Stimulated activated CD4-positive, alpha-beta T cell treated with anti-CD3 and anti-CD28 coated beads, Interleukin-1b, Interleukin-23, amount 100 ng/mL, for 48 hours (primary cell): ENCODE measurements at places on chromosomes 16 and 17.
A peak's percentile ranks its signal among the peaks of the same experiment; 100 is the strongest.

GRCh38 chr16:58435779-58436178 lies 43.5 kb downstream of the GINS3 start:
- DNase-seq, result no peak

DNA sequence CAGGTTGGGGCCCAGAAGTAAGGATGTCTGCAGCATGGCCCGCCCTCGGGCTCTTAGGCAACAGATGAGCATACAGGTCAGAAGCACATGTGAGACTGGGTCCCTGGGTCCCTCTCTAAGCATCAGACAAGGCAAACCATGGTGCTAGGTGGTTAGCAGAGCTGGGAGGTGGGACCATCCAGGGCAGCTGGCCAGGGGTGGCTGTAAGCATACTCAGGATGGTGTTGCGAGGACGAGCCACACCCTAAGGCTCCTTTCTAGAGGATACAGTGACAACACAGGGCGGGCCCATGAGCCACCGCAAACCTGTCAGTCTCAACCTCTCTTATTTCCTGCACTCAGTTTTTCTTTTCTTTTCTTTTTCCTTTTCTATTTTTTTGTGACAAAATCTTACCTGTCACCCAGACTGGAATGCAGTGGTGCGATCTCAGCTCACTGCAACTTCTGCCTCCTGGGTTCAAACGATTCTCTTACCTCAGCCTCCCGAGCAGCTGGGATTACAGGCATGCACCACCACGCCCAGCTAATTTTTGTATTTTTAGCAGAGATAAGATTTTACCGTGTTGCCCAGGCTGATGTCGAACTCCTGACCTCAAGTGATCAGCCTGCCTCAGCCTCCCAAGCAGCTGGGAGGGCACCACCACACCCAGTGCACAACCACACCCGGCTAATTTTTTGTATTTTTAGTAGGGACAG lies 3.6 kb downstream of the FA2H start:
- DNase-seq, result no peak

GRCh38 chr17:80485846-80486245 lies 9.4 kb upstream of the NPTX1 start:
- DNase-seq, result no peak

DNA sequence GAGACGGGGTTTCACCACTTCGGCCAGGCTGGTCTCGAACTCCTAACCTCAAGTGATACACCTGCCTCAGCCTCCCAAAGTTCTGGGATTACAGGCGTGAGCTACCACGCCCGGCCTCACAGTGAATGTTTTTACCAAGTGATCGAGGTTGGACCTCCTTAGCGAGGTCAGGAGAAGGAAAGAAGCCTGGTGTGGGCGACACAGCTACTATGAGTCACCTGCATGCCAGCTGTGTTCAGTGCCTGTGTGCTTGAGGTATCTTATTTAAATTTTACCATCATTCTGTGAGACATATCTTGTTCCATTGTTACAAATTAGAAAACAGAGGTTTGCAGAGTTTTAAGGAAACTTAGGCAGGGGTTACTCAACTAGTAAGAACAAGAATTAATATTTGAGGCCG lies 174.8 kb upstream of the DYNLRB2 start:
- DNase-seq, result no peak

- DNase-seq, result no peak
Measured at GRCh38 chr16:67245674-67246080, 1.6 kb downstream of the FHOD1 start.

- no peak for DNase-seq
Measured at GRCh38 chr17:1090465-1091189, 89.2 kb downstream of the ABR start.

DNA sequence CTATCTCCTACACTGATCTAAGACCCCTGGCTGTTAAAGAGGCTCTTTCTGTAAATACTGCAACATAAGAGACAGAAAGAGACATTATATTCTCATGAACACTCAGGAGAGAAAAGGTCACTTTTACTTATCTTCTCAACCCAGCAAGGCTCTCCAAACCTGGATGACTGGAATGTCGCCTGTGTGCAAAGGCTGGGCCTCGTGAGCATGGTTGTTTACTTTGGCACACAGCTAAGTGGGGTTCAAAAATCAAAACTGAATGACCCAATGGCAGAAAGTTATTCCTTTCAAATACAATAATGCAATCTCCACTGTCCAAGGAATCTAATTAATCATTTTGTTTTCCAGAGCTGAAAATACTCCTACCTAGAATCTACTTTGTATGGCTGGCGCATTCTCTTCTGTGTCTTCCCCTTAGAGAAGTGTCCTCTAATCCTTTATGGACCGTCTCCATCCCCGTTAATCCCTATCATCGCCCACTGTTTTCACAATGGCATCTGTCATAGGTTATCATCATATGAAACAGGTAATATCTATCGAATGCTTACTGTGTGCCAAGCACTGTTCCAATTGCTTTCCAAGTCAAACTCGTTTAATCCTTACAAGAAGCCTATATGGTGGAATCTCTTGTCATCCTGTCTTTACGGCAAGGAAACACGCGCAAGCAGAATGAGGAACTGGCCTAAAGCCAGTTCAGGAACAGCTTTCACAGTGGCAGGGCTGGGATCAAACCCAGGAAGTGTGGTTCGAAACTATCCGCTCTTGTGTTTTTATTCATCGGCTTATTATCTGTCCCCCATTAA lies 1.3 kb downstream of the SLX4 start:
- DNase-seq, result no peak

- DNase-seq, result no peak
Measured at GRCh38 chr16:13130586-13130985, 229.2 kb downstream of the SHISA9 start.

DNA sequence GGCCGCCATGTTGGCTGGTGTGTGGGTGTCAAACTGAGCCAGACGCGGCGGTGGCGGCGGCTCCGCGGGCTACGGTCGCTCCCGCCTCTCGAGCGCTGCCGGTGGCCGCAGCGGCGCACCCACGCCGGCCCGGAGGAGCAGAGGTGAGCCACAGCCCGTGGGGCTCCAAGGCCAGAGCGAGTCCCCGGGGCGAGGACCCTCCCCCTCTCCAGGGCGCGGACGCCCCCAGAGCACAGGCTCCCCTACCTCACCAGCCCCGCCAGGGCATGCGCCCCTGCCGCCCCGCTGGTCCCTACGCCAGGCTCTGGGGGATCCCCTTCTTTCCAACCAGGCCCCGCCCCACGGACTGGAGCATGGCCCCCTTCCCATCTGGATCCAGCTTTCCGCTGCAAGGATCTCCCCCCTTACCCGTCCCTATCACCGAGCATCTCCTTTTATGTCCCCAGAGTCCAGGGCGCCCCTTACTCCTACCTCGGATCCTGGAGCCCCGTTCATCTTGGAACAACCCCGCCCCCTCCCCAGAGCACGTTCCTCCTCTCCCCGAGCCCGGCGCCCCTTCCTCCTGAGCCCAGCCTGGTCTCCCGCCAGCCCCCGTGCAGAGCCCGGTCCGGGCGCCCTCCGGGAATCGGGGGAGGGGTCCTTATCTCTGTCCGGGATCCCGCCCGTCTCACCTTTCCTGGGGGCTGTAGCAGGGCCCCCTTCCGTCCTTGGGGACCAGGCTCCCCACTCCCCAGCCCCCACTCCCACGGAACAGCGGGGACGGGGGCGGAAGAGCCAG lies 412 bp downstream of the EPN2 start:
- DNase-seq, result peak; percentile 49

- DNase-seq, result no peak
Measured at GRCh38 chr16:397135-397661, at the start of gene NME4. Gene NME4 (plus strand): TSS chr16:397199. CDS start chr16:397223, 24 bp downstream.

- DNase-seq, result no peak
Measured at GRCh38 chr16:52501746-52502145, 45.2 kb downstream of the TOX3 start.

- no peak for DNase-seq
Measured at GRCh38 chr17:15658296-15658695, 25.8 kb downstream of the TRIM16 start.
